ENCODE measurements at places on chromosomes 5 and 9.

DNA sequence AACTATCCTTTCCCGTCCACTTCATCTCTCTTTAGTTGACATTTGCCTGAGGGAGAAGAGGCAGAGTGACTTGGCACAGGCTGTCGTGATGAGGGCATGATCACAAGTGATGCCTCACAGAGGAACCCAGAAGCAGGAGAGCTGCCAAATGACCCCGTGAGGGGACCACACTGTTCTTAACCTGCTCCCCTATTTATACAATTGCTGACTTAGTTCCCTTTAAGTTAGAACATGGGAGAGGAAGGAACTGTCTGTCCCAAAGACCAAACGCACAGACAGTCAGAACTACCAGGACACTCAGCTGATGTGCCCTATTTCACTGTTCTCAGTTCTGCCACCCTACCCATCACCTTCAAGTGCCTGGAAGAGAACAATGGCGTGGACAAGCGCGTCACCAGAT is 73.7 kb downstream of the SLC1A3 start:
- DNase-seq = no peak

DNA sequence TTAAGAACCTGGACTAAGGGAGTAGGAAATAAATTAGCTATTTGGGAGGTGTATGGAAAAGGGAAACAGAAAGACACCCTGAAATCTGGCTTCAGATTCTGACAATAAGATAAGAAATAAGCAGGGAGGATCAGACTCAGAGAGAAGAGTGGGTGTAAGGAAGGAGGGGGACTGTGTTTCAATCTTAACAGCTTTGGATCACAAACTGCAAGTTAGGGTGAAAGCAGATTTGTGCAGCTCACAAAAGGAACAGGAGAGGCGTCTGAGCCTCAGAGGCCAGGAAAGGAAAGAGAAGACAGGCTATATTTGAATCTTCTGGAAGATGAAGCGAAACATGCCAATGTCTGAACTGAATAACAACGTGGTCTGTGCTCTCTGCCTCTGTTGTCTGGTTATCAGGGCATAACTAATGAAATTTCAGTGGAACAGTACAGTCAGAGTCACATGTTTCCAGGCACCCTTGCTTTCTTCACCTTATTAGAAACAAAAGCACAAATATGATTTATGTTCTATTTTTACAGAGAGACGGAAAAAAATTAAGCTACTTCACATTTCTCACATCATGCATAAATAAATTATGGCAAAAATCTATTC is 26.6 kb downstream of the SGTB start:
- no peak for DNase-seq

DNA sequence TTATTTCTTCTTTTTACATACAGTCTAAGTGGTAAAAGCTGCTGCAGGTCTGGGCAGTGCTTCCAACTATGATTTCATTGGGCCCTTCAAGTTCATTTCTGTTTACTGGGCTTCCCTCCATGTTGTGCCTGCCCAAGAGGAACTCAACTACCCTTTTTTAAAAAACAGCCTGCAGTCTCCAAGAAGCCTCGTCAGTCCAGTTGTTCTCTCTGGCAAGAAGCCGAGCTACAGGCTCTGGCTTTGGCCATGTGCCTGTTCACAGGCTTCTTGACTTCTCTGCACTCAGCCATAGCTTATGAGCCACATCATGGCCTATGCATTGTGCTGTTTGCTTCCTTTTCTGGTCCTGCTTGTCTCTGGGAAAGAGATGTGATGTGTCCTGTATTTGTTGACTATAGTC is 119.7 kb upstream of the PJA2 start:
- no peak for DNase-seq

GRCh38 chr5:53246042-53246836 is 136.7 kb upstream of the MOCS2 start:
- no peak for DNase-seq

DNA sequence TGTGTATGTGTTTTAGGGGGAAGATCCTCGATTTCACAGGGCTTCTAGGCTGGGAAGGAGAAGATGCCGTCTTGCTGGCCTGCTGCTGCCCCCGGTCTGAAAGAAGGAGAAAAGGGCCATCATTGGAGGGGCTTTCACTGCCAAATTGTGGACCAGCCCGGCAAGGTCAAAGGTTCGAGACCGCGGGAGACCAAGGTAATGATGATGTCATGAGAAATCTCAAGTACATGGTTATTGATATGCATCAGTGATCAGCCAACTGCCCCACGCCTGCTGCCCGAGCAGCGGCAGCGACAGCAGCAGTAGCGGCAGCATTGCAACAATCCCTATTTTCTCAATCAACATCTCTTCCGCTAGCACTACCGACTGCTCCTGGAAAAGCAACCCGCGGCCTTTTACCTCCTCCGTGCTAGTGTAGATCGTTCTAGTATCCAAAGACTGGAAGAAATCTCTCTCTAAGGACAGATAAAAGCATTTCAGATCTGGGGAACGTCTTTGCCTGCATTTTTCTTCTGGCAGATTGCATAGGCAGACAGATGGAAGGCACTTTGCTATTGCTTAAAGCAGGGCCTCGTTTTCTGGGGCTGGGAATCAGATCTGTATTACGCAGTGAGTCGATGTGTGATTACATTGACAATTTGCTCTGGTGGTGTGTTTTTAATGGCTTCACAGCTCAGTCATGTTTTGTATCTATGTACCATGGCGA is 215.3 kb downstream of the MEF2C start:
- no peak for DNase-seq

- DNase-seq = no peak
Observed at GRCh38 chr5:115577741-115578140, 24.5 kb downstream of the TICAM2 start.

DNA sequence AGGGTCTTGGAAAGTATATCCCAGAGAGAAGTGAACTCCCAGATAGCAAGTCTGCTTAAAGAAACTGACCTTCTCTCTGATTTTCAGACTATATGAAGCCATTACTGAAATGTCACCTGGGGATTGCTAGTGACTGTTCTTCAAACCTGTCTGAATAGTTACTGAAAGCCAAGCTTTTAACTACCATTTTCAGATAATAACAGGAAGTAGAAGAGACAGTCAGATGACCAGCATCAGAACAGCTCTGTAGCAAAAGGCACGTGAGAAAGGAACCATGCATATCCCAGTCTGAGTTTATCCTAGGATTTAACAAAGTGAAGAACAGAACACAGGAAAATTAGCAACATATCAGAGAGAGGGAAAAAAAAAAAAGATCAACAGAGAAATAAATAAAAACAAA is 74.9 kb upstream of the SELENOP start:
- no peak for DNase-seq

GRCh38 chr5:178123094-178123965 is 7.5 kb upstream of the RMND5B start:
- DNase-seq = no peak

GRCh38 chr9:12318732-12319685 is 374.2 kb upstream of the TYRP1 start:
- no peak for DNase-seq

DNA sequence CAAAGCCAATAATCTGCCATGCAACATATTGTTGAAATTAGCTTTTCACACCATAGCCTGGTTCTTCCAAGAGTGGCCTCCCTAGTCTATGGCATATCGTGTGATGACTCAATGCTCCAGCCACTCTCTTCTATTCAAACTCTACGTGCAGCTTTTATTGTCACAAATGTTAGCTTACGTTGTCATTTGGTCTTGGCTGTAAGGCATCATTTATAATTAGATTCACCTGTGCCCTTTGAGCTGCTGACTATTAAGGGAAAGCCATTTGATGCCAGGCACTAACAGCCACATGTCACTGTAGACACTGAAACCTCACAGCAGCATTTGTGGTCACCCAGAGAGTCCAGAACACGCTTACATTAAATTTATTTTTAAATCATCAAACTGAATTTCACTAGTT is 66.8 kb downstream of the APBA1 start:
- no peak for DNase-seq

- no peak for DNase-seq
Observed at GRCh38 chr5:40736103-40736875, 19.5 kb downstream of the TTC33 start.

Measured in stimulated activated CD4-positive, alpha-beta T cell treated with anti-CD3 and anti-CD28 coated beads, Interleukin-2, amount 100 ng/mL, for 4 hours (primary cell).